ENCODE measurements at places on chromosomes 5 and 9.

DNA sequence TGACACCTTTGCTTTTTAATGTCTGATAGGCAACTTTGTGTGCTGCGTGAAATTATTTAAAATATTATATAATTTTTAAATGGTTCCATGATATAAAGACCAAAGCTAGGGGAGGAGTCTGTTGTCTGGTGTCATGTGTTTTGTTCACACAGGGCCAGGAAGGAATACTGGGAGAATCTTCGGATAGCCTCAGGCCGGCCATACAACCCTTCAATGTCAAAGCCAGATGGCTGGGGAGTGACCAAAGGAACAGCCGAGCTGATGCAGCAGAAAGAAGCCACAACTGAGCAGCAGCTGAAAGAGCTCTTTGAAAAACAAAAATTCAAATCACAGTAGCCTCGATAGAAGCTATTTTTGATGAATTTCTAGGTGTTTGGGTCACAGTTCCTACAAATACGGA is 19.2 kb downstream of the BHMT start:
- DNase-seq = no peak

GRCh38 chr5:172175263-172175719 is 12.7 kb downstream of the STK10 start:
- no peak for DNase-seq

- no peak for DNase-seq
These were observed 5.5 kb downstream of the FANCC start for GRCh38 chr9:95311961-95312360.

GRCh38 chr9:3361116-3361515 is 164.7 kb downstream of the RFX3 start:
- DNase-seq = no peak

DNA sequence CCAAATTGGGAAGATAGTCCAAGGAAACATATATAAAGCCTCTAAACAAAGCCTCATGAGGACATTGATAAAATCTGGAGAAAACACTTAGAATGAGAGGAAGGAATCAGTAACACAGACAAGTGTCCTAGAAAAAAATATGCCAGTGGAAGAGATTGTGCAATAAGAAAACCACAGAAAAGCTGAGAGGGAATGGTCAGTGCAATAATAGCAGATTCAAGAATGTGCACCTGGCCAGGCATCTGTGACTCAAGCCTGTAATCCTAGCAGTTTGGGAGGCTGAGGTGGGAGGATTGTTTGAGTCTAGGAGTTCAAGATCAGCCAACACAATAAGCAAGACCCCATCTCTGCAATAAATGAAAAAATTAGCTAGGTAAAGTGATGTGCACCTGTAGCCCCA is 691.2 kb upstream of the CDH6 start:
- no peak for DNase-seq
